Naive thymus-derived CD4-positive, alpha-beta T cell (primary cell): ENCODE measurements at places on chromosomes 12 and 14.

GRCh38 chr12:18992336-18992735 is 137.2 kb upstream of the PLEKHA5 start:
- no peak for DNase-seq

GRCh38 chr12:79236920-79237319 is 372.3 kb downstream of the SYT1 start:
- DNase-seq: no peak

GRCh38 chr12:64419696-64420095 is 15.5 kb downstream of the XPOT start:
- no peak for DNase-seq

- no peak for DNase-seq
These were observed 948.7 kb downstream of the LRFN5 start for GRCh38 chr14:42555365-42555764.

DNA sequence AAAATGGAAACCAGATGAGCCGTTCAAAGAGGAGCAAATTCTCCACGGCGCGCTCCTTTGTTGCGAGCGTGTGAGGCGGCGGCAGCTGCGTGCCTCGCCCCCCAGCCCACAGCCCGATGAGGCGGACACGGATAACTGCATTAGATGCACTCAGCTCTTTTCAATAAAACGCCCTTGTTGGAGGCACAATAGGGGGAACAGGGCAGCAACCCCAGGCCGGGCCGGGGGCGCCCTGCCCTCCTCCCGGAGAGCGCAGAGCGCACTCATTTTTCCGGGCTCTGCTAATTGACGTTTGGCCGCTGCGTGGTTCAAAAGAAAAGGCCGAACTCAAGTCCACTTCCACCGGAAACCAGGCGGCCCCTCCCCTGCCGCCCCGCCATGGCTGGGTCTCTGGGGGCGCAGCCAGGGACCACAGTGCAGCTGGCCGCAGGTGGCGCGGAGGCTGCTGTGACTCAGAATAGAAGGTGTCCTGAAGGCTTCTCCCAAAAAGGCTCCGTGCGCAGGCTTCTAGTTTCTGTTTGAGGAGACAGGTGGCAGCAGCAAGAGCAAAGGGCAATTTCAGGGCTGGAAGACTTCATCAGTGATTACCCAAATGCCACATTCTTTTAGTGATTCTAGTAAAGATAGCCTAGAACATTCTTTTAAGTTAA is 29.0 kb upstream of the SMOC1 start:
- no peak for DNase-seq

- DNase-seq: no peak
These were observed 80.5 kb upstream of the PCED1B start for GRCh38 chr12:46998811-46999368.

DNA sequence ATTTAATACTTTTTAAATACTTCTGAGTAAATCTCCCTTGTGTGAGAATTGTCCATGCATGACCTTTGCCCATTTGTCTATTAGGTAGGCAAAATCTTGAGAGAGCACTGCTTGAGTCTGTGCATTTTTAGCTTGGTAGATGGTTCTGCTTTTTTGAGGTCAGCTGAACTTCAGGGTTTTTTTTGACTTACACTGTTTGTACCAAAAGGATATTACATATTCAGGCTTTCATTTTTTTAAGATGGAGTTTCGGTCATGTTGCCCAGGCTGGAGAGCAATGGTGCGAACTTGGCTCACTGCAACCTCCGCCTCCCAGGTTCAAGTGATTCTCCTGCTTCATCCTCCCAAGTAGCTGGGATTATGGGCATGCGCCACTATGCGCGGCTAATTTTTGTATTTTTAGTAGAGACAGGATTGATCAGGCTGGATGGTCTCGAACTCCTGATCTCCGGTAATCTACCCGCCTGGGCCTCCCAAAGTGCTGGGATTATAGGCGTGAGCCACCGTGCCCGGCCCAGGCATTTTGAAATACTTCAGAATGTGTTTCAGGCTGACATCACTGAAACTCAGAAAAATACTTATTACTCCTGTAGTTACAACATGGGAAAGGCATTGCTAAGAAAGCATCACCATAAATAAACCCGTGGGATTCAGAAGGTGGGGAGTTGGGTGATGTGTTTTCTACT is 11.1 kb downstream of the RASSF3 start:
- DNase-seq: no peak

DNA sequence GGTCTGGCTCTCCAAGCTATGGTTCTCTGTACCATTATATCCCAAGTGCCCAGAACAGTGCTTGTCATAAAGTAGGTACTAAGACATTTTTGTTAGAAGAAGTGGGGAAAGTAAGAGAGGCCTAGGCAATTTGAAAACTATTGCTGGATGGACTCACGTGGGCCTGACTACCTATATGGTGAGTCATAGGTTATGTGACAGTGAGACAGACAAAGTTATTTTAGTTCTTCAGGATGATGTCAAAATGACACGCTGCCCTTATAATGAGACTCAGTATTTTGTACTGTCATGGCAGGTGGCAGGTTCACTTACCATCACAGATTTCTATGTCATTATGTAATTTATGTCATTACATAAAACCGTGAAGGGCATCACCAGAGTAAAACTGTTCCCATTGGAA is 53.1 kb downstream of the PARP11 start:
- DNase-seq: no peak

DNA sequence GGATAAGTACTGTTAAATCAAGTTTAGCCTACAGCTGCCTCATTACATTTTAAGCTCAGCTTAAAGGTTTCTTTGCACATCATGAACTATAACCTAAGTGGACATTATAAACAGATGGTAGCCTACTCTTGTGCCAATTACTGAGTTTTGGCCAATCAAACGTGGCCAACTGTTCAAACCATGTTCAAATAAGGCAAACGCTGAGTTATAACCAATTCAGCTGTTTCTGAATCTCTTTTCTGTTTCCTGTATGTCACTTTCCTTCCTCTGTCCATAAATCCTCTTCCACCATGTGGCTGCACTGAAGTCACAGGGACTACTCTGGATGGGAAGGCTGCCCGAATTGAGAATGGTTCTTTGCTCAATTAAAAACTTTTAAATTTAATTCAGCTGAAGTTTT is 98.4 kb downstream of the BCAT1 start:
- DNase-seq: no peak

GRCh38 chr12:52350786-52351185 is 16.5 kb downstream of the KRT85 start:
- no peak for DNase-seq

DNA sequence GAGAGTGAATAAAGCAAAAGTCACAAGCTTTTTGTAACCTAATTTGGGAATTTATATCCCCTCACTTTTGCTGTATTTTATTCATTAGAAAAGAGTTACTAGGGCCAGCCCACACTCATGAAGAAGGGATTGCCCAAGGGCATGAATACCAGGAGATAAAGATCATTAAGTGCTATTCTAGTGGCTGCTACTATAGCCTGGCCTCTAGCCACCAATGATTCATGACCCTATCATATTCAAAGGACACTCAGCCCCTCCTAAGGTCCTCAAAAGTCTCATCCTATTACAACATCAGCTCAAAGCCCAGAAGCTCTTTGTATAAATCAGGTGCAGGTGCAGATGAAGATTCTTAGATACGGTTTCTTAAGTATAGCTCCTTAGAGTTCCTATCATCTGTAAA is 518.1 kb downstream of the TRHDE start:
- DNase-seq: no peak

GRCh38 chr12:15536446-15536845 is 214.1 kb downstream of the PTPRO start:
- no peak for DNase-seq

GRCh38 chr12:92911339-92911738 is 17.8 kb downstream of the EEA1 start:
- DNase-seq: no peak

- no peak for DNase-seq
These were observed 1.5 kb upstream of the SDR9C7 start for GRCh38 chr12:56935752-56936151.

DNA sequence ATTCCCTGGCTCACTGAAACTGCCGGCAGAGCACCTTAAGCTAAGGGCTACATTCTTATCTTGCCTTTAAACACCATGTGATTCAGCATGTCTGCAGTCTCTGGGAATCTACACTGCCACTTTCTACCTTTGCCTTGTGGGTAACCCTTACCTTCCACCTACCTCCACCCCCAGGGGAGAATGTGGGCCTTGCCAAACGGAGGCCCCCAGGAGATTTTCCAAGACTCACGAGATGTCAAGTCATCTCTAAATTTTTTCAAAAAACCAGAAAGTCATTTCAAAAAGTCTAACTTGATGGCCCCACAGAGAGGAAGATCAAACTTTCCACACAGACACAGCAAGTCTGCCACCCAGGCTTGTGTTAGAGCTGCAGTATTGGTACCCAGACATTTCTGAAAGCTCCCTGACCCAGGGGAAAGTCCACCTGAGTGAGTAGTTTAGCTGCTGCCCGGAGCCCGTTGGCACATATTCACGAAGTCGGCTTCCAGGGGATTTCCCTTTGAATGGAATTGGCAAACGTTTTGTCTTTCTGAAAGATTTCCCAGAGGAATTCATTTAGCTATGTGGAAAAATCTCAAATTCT is 4.7 kb upstream of the PSMA6 start:
- no peak for DNase-seq

DNA sequence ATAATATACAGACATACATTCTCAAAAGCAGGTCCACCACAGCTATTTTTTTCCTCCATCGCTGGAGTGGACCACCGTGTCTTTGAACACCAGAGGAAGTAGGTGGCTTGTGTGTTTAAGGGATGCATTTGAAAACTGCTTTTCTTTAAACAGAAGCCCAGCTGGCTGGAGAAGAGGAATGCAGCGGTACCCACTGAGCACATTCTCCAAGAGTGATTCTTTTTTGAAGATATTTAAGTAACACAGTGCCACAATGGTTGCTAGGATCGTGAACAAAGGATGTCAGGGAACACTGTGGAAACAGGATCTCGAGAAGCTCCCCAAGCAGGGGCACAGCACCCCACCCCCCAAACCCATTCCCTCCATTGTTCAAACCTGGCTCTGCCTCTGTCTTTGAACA is 286.6 kb upstream of the PWP1 start:
- no peak for DNase-seq

GRCh38 chr12:13099844-13100604 is 3.4 kb downstream of the GSG1 start:
- DNase-seq: no peak
